ENCODE measurements at places on chromosomes 7 and 10.

- no peak for DNase-seq
These were observed 23.2 kb upstream of the CFAP46 start for GRCh38 chr10:132965411-132966057.

DNA sequence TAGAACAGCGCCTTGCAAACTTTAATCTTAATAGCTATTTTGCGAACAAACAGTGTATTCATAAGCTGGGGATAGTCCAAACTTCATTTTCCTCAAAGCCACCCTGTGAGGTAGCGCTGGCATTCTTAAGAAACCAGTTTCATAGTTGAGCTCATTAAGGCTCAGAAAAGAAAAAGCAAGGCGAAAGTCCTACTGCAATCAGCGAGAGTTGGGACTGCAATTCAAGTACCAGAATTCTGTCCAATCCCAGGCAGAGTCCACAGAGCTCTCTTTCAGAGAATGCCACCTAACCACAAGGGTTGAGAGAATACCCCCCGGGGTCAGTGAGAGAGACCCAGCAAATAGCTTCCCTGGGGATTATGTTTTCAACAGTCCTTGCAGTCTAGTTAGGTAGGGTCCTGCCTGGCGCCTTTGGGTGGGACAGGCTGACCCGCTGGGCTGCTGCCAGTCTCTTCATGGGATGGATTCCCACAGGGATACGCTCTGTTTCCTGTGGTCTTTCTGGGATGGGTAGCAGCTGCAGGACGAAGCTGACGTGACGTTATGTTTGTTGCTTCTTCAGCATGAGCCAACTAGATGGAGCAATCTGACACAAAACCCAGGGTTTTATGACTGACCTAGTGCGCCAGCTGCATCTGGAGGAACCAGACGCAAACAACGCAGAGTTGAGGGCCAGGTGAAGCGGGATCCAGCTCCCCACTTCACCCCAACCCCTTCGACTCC lies 16.0 kb downstream of the BMPER start:
- DNase-seq: no peak

GRCh38 chr10:88702848-88703597 lies 3.0 kb upstream of the LIPK start:
- no peak for DNase-seq

DNA sequence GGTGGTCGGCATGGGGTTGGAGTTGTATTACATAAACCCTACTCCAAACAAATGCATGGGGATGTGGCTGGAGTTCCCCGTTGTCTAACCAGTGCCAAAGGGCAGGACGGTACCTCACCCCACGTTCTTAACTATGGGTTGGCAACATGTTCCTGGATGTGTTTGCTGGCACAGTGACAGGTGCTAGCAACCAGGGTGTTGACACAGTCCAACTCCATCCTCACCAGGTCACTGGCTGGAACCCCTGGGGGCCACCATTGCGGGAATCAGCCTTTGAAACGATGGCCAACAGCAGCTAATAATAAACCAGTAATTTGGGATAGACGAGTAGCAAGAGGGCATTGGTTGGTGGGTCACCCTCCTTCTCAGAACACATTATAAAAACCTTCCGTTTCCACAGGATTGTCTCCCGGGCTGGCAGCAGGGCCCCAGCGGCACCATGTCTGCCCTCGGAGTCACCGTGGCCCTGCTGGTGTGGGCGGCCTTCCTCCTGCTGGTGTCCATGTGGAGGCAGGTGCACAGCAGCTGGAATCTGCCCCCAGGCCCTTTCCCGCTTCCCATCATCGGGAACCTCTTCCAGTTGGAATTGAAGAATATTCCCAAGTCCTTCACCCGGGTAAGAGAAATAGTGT lies at the start of gene CYP2E1:
Gene CYP2E1, plus strand, starts transcription at position 407 of the 632 bp plus-strand sequence. Its CDS starts 33 bp downstream, at position 440.
- no peak for DNase-seq

DNA sequence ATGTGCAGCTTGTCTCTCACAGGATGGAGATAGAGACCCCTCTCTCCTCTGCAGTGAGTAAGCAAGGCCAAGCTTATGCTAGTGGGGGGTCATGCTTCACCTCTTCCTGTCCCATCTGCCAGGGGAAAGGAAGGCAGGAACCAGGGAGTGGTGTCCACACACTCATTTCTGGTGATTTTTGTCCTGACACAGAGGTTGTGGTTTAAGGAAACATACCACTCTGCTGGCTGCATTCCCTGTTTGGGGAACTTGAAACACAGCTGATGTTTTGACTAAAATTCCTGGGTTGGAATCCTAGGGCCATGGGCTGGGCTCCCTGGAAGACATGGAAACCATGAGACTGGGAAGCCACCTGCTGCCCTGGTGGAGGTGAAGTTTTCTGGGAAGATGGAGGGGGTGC lies 21.4 kb downstream of the C10orf120 start:
- DNase-seq: no peak

DNA sequence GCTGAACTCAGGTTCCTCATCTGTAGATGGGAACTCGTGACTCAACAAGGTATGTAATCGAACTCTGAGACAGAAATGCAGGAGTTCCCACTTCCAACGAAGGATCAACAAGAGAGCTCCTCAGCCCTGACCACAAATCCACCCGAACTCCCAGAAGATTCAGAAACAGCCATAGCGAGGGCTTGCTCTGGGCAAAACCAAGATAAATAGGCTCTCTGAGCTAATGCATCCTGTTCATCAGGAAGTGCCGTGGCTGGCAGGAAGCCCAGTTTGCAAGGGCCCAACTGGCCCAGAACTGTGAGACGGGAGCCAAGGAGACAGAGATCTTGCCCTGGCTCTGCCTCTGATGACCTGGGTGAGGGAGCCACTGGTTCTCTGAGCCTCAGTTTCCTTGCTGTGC lies 141.7 kb upstream of the PFKP start:
- DNase-seq: no peak

GRCh38 chr10:73131301-73131700 lies 21.0 kb downstream of the NUDT13 start:
- DNase-seq: no peak

DNA sequence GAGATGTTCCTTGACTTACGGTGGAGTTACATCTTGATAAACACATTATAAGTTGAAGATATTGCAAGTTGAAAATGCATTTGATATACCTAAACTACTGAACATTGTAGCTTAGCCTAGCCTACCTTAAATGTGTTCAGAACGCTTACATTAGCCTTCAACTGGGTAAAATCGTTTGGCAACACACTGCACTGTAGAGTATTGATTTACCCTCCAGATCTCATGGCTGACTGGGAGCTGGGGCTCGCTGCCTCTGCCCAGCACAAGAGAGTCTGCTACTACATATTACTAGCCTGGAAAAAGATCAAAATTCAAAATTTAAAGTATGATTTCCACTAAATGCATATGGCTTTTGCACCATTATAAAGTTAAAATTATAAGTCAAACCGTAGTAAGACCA lies 7.5 kb upstream of the AGR3 start:
- DNase-seq: no peak

DNA sequence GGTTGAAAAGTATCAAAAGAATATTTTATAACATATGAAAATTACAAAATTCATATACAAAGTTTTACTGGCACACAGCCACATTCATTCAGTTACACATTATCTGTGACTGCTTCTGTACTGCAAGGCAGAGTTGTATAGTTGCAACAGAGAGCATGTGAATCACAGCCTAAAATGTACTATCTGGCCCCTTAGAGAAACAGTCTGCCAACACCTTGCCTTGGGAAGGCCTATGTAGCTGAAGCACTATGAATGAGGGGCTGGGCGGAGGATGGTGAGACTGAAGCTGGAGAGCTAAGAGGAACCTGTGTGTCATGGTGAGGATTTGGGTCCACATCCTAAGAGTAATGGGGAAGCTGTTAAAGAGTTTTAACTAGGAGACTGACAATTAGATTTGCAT lies 35.7 kb downstream of the PDZD8 start:
- DNase-seq: no peak

DNA sequence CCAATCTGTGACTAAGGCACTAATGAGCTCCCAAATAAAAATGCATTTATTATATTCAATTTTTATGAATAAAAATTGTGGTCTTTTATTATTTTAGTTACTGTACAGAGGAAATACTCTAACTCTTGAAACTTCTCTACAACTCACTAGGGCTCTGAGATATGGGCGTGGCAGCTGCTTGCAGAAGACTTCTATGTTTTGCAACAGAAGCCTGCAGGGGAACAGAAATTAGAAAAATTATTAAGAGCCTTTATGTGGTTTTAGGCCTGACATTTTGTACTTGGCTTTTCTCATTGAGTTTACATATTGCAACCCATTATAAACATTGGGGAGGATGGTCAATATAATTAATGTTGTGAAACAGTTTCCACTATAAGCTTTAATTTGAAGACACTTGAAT lies 581.4 kb downstream of the TNS3 start:
- no peak for DNase-seq

DNA sequence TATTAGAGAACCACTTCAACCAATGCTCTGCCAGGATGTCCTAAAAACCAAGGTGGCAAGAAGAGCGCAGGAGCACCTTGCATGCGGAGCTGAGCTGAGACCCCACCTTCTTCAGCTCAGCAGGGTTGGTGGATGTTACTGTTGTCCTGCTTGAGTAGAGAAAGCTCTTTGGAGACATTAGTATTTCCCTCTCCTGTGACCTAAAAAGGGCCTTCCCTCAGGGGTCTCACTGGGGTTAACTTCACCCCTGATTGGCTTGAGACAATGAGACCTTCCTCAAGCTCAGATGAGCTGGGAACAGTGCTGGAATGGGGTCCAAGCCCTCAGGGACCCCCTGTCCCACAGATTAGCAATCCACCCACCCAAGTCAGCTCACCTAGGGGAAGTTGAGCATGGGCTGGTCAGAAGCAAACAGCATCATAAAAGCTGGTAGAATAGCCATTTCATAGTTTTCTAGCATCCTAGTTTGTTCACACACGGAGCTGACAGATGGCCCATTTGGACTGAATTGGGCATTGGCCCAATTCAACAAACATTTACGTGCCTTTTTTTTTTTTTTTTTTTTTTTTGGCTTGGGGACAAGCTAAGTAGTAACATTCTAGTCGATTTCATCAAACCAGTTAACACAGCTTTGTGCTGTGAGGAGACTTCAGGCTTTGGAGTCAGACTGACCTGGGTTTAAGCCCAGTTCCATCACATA lies 100.6 kb upstream of the HABP2 start:
- no peak for DNase-seq

GRCh38 chr10:70503776-70504175 lies 25.2 kb downstream of the PALD1 start:
- DNase-seq: no peak

- no peak for DNase-seq
These were observed 64.8 kb downstream of the PWWP2B start for GRCh38 chr10:132461683-132462231.

All from progenitor cell of endocrine pancreas (in vitro differentiated cells).